ENCODE measurements at places on chromosomes 3 and 15.

DNA sequence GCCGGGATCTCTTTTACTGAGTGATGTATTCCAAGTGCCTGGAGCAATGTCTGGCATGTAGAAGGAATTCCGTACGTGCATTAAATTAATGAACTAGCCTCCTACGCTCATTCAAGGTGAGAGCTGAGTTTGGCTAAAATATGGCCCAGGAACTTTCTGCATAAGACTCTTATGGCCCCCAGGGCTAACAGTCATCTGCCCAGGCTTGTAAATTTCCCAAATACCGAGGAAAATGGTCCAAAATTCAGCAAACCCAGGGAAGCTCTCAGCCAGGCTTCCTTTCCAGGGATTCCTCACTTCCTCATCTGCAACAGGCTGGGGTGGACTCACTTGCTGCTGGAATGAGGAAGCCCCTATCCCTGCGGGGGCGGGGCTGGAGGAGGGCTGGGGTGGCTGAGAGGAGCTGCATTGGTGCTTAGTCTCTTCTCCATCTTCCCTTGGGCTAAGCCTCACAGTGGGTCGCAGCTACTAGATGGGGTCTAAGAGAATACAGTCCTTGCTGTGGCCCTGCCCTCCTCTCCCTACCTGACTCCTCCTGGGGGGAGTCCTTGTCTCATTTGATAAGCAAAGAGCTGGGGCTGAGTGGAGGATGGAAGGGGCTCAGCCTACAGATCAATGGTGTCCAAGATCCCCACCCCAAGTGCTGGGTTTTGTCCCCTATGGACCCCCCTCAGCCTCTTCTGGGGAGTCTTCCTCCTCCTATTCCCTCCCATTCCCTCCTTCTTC, 28.5 kb upstream of the APOD start:
- peak; percentile 31 for DNase-seq

GRCh38 chr15:75942464-75942863, 38.8 kb downstream of the FBXO22 start:
- no peak for DNase-seq

DNA sequence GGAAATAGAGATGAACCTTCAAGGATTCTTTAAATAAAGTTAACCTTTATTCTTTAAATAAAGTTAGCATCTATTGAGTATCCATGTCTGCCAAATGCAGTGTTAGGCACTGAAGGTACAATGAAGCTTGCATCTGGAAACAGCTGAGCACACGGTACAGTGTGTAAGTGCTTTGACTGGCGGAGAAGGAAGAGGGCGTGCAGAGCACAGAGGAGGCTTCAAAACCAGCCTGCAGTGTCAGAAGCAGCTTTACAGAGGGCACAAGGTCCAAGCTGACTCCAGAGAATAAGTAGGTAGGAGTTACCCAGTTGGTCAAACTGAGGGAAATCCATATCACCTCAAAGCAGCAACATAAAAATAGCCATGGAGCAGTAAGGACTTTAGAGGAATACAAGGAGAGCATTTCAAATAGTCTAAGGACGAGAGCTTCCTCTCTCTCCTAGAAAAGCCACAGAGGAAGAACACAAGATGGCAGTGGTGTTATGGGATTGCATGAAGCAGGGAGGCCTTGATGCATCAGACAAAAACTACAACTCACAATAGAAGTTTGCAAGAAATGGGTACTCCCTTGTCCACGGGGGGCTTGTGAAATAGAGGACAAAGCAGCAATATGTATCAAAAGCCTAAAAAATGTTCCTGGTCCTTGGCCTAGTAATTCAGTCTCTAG, 60.3 kb upstream of the PPP2R3A start:
- DNase-seq: no peak

- DNase-seq: no peak
Measured at GRCh38 chr3:149460117-149460516, 14.4 kb upstream of the TM4SF4 start.

GRCh38 chr3:190426806-190427507, 22.7 kb downstream of the TMEM207 start:
- no peak for DNase-seq

GRCh38 chr3:194876403-194877095, 190.9 kb downstream of the FAM43A start:
- no peak for DNase-seq

DNA sequence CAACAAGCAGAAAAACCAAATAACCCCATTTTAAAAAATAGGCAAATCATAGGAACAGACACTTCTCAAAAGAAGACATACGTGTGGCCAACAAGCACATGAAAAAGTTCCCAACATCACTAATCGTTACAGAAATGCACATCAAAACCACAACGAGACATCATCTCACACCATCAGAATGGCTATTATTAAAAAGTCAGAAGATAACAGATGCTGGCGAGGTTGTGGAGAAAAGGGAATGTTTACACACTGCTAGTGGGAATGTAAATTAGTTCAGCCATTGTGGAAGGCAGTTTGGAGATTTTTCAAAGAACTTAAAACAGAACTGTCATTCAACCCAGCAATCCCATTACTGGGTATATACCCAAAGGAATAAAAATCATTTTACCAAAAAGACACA, 60.7 kb downstream of the ABI3BP start:
- DNase-seq: no peak

GRCh38 chr3:112610121-112610520, 30.8 kb downstream of the CCDC80 start:
- no peak for DNase-seq

GRCh38 chr15:36323615-36324014, 255.8 kb upstream of the CDIN1 start:
- no peak for DNase-seq

DNA sequence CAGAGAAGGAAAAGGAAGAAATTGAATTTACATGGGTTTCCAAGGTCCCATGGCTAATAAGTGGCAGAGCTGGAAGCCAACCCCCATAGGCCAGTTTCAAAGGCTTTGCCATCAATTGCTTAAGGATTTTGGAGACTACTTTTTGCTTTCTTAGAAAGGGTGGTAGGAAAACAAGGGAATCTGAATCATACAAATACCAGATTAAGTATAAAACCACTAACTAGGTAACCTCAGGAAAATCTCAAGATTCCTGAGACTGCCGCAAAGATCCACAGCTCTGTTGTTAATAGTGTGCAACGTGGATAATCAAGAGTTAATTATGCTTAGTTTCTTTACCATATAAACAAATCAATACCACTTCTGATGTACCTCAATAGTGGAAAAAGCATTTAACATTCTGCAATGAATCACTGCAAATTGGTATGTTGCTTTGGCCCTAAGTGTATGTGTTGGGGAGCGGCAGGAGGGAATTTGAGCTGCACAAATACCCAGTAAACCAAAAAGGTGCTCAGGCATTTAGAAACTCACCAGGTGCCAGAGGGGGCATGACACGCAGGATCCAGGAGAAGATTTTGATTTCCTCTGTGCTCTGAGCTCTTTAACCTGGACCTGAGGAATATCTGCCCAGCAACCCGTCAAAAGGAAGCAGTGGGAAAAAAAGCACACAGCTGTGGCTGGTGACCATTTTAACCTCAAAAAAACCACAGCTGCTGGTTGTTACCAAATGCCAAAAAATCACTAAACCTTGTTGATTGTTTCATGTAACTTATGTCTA, 22.0 kb downstream of the AADAC start:
- DNase-seq: no peak

DNA sequence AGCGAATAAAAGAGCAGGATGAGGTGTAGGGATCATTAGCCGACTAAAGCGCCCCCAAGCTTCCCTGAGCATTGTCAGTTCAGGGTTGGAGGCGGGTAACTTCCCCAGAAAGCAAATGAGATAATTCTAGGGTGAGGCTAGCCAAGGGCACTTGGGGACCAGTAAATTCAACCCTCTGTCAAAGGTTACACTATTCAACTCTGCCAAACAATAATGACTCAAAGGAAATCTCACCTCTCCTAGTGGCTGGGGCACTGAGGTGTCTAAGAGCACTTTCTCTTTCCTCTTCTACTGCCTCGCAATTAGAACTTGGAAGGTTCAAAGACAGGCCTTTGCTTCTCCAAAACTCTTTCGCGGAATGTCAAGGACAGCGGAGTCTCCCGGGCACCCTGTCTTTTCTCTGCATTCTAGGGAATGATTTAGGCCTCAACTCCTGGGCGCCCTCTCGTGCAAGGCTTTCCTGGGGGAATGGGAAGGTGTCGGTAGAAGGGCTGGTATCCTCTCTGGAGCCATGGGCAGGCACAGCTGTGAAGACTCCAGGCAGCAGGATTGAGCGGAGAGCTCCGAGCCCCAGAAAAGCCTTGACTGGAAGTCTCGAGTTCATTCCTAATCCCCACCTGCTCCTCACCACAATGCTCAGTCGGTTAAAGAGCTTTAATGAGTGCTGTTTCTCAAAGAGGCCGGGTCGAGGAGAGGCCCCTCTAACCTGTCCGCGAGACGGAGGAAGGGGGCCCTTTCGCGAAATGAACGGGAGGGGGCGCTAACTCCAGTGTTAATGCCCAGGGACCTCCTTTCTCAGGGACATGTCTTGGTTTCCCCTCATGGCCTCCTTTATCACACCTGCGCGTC, 21.9 kb downstream of the ZIC4 start:
- no peak for DNase-seq

- DNase-seq: no peak
Measured at GRCh38 chr3:197219619-197220018, 78.8 kb downstream of the DLG1 start.

DNA sequence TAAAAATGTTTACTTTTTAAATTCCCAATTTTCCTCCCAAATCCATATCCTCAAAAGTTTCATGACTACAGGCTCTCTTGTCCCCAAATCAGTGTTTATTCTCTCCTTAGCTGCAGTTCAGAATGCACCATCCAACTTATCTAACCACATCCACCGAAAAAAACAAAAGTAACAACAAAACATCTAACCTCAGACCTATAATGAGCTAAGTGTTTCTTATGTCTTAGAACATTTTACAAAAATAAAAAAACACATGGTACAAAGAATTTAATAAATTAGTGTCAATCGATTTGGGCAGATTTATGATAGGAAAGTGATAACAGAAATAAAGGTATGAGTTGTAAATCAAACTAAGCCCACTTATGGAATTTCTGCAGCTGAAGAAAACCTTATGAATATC, 13.6 kb downstream of the SATB1 start:
- no peak for DNase-seq

- DNase-seq: peak; percentile 92
Measured at GRCh38 chr3:54891540-54891897, 36.3 kb downstream of the LRTM1 start.

DNA sequence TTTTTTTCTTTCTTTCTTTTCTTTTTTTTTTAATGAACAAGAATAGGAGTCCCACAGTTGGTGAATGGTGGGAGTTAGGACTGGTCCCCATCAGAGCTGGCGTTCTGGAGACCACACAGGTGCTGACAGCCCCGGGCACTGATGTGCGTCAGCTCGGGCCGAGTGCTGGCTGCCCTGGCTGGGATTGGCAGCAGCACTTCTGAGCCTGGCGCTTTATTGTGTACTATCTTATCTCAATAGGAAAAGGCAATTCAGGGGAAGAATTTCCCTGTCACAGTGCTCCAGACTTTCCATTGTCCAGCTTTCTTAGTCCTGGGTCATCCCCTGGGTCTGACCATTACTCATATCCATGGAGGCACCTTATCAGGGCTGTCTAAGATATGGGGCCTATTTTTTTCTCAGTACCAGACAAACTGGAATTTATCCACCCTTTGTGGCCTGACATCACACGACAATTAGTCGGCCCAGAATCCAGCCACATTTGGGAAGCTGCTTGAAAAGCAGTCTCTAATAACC, 54.1 kb downstream of the TMEM44 start:
- no peak for DNase-seq

DNA sequence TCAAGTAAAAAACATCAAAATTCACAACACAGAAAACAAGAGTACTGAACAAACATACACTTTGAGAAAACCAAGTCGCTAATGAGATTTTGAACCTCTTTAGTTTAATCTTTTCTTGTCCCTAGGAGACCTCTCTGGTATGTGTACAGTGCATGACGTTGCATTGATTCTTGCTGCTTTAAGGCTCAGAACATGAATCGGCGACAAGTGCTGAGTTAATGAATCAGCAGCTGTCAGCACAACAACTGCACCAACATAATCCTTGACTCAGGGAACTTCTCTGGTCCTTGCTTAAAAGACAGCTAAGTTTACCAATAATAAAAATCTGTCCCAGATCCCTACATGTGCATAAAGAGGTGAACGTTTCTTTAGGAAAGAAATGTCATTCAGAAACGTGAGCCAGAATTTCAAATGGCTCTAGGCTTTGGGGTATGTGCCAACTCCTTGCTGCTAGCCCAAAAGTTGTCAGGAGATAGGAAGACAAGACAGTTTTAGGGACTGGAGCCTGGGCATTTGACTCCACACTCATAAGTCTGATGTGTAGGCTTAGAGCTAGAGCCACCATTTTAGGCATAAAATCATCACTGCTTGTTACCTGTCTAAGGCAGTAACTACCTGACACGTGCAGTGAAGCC, 86.9 kb downstream of the IL5RA start:
- DNase-seq: no peak

DNA sequence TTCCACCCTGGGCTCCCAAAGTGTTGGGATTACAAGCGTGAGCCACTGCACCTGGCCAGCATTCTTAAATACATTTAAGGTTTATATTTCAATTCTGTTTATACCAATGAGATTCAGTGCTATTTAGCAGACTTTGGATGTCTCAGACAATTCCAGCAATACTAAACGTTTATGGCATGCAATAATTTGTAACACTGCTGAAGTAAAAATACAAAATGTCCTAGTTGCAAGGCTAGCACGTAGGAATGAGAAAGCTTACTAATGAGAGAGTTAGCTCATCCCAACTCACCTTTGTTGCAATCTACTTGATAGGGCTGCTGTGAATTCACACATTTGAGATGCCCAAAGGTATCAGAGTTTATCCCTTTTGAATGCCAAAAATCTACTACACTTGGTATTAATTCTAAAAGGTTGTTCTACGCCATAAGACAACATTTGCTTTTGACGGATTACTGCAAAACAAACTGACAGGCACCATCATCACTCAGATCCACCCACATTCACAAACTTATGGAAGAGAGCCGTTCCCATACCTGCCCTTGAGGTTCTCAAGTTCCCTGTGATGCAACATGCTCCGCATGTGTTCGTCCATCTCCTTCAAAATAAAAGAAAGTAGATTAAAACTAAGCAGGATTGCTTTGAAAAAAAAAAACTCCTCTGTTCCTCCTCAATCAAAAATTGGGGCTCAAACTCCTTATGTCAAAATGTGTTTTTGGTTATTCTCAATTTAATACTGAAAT, 25.3 kb downstream of the ZNF106 start:
- no peak for DNase-seq

- no peak for DNase-seq
Measured at GRCh38 chr3:139104062-139104461, 59.4 kb upstream of the PRR23C start.

DNA sequence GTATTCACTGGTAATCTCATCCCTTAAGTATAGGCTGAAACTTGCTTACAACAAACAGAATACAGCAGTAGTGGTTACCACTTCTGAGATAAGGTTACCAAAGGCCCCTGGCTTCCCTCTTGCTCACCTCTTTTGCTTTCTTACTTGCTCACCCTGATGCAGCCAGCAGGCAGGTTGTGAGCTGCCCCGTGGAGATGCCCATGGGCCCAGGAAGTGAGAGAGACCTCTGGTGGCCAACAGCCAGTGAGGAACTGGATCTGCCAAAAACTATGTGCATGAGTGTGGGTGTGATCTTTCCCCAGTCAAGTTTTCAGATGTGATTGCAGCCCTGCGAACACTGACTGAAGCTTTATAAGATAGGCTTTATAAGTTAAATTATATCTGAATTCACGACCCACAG, 48.7 kb downstream of the NMNAT3 start:
- DNase-seq: no peak

Measured in RWPE2 (cell line).